ENCODE measurements at places on chromosomes 3 and 15.

DNA sequence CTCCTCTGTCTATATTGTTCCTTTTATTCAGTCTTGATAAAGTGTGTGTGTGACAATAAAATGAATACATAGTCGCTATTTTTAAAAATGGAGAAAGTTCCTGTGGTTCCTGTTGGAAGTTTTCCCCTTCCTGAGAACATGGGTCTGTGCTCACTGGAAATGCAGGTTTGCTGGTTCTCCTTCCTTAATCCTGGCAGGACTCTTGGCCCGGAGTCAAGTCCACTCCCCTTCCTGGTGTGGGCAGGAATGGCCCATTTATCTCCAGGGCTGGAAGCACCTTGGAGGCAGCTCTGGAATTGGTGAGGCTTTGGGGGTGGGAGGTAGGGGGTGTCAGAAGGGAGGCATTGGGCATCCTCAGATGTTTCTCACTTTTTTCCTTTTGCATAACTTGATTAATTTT, 30.1 kb downstream of the FOXL2 start:
- no peak for DNase-seq

GRCh38 chr15:46523701-46524100, 888.9 kb downstream of the SQOR start:
- no peak for DNase-seq

DNA sequence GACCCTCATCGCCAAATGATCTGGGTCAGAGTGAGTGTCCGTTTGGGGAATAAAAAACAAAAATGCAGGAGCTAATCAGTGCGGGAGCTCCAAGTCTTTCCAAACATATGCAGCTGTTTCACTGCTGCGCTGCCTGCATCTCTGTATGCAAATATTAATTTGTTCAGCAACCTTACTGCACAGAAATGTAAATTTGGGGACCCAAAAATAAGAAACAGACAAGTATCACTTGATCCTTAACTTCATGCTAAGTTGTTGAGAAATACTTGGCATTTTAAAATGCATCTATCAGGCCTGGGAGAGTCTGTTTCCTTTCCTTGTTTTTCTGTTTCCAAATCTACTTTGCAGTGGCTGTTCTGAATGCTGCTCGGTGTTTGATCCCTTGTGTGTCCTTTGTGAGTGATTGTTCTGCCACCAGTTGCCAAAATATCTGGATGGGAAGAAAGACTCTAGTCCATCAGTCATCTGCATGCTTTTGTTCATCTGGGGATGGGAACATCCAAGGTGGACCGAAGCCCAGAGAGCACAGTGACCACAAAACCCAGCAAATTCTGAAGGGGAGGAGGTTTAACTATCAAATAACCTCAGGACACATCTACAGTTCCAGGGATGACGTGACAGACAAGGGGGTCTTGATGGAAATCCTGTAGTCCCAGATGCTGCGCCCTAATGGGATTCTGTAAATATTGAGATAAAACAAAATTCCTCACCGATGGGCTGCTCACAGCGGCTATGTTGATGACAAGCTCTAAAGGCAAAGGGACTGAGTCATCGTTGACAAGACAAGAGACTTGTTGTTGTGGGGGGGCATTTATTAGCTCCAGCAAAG, 199.5 kb upstream of the WNT5A start:
- no peak for DNase-seq

- no peak for DNase-seq
Measured at GRCh38 chr15:44289259-44289790, 806 bp downstream of the GOLM2 start.

GRCh38 chr3:42014921-42015533, 53.1 kb upstream of the ULK4 start:
- DNase-seq, result no peak

DNA sequence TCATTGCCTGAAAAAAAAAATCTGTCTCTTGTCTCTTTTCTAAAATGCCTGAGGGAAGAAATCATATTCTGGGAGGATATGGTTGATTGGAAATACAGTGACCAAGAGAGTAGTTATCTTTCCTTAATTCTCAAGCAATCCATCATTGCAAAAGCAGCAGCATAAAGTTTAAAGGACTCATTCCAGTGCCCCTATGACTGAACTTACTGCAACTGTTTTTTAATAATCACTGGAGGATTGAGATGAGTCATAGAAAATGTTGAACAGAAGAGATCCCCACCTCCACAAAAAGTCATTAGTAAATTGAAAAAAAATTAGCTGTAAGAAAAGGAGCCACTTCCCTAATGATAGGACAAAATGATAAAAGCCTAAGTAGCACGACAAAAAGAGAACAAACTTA, 121.5 kb downstream of the SLC9A9 start:
- DNase-seq, result no peak

GRCh38 chr3:53502737-53503136, 8.3 kb downstream of the CACNA1D start:
- no peak for DNase-seq

GRCh38 chr3:169218314-169218983, 445.1 kb downstream of the MECOM start:
- no peak for DNase-seq

GRCh38 chr3:134034005-134034785, 4.5 kb upstream of the SLCO2A1 start:
- no peak for DNase-seq

DNA sequence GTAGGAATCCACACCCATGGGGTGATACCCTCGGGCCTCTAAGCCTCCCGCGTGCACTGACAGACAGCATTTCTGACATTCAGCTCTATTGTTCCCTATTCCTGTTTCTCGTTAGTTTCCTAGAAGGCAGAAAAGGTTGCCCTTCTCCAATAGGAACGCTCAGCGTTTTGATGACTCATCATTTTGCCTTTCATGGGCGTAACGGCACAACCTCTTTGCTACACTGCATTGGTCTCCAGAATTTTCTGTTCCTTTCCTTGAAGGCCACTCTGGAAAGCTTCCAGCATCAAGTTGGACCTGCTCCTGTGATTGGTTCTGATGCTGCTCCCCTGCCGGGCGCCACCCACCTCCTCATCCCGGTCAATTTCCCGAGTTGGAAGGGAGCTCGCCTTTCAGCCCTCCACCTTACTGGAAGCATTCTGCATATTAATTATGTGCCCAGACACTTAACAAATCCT, 13.0 kb upstream of the TNK2 start:
- DNase-seq, result no peak

- no peak for DNase-seq
Measured at GRCh38 chr3:76365275-76365674, 579.9 kb upstream of the ZNF717 start.

GRCh38 chr3:149247929-149248691, 26.5 kb upstream of the CP start:
- no peak for DNase-seq

- DNase-seq, result no peak
Measured at GRCh38 chr3:114108137-114108536, 51.6 kb downstream of the QTRT2 start.

- DNase-seq, result no peak
Measured at GRCh38 chr15:86328658-86329057, 249.0 kb downstream of the AGBL1 start.

DNA sequence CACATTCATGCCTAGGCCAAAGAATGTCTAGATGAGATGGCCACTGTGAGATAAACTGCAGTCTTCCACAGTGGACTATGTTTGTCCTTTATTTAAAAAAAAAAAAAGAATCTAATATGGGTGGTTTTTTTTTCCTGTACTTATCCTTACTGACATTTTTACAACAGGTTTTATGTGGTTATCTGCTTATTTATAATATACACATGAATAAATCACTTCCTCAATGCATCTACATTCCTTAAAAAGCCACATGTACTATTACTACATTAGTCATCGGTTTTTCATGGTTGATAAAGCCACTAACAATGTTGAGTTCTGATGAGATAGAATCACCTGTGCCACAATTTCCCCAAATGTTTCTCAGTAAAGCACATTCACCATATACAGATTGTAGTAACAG, 341.3 kb upstream of the THBS1 start:
- no peak for DNase-seq

- no peak for DNase-seq
Measured at GRCh38 chr3:11903047-11903446, 56.4 kb upstream of the TAMM41 start.

DNA sequence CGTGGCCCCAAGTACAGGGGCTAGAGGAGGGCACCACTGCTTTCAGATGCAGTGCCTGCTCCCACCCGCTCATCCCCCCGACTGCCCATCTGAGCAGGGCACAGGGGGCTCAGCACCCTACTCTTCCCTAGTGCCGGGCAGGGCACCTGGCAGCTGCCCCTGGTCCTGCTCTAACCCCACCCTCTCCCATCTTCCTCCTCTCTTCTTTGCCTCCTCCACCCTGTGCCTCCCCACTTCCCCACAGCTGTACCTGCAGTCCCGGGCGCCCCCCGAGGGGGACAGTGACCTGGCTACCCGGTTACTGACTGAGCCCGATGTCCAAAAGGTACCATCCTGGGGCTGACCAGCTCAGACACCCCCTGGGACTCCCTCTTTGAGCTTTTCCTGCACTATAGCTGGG, 12.8 kb downstream of the NBEAL2 start:
- no peak for DNase-seq

Measured in stimulated activated CD8-positive, alpha-beta memory T cell treated with anti-CD3 and anti-CD28 coated beads, Interleukin-7, amount 100 ng/mL, for 24 hours (primary cell).